ENCODE measurements at places on chromosomes 6 and 20. TPM values are rescaled to one million over a fixed set of nuclear protein-coding genes. Genes with fewer than 3 reads are reported as not detected.

DNA sequence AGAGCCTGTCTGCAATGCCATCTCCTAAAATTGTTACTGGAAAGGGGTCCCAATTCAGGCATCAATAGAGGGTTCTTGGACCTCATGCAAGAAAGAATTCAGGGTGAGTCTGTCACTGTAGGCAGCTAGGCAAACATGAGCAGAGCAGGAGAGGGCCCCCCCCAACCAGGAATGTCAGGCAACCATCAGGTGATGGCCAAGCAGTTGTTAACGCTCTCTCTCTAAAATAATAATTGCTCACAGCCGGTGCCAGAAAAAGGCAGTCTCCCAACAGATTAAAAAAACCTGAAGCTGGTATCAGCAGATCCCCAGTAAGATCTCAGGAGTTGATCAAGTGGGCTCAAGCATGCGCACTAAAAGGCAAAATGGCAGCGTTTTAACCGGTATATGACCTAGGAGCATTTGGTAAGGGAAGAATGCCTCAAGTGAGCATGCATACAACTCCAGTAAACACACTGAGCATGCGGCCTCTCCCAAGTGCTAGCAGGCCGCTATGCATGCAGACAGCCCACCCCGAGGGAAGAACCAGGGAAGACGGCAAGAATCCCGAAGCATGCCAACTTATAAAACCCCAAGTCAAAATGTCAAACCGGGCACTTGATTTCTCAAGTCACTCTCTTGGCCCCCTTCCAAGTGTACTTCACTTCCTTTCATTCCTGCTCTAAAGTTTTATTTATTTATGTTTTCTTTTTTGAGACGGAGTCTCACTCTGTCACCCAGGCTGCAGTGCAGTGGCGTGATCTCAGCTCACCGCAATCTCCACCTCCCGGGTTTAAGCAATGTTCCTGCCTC is 44.0 kb upstream of the RNGTT start:
- peaks cover 5% of the 10 kb centered on the region for H3K4me1 ChIP-seq
- DNase-seq = peak; percentile 59
- peak overlapping the region; percentile 18 for H3K27ac ChIP-seq
- no peaks in the 10 kb centered on the region for H3K36me3 ChIP-seq
- H3K27me3 ChIP-seq = no peaks in the 10 kb centered on the region
- no peak overlapping the region for H3K4me3 ChIP-seq

DNA sequence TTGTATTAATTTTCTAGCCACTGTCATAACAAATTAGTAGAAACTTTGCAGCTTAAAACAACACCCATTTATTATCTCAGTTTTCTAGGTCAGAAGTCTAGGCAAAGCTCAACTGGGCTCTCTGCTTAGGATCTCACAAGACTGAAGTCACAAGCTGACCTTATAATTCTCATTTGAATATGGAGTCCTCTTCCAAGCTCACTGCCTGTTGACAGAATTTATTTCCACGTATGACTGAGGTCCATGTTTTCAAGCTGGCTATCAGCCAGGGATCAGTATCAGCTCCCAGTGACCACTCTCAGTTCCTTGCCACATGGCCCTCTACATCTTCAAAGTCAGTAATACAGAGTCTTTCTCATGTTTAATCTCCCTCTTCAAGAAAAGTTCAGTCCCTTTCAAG is 11.7 kb upstream of the HLA-DQB2 start:
- no peaks in the 10 kb centered on the region for H3K4me1 ChIP-seq
- H3K27ac ChIP-seq = no peak overlapping the region
- H3K4me3 ChIP-seq = no peak overlapping the region
- no peaks in the 10 kb centered on the region for H3K27me3 ChIP-seq
- no peaks in the 10 kb centered on the region for H3K36me3 ChIP-seq
- DNase-seq = no peak

DNA sequence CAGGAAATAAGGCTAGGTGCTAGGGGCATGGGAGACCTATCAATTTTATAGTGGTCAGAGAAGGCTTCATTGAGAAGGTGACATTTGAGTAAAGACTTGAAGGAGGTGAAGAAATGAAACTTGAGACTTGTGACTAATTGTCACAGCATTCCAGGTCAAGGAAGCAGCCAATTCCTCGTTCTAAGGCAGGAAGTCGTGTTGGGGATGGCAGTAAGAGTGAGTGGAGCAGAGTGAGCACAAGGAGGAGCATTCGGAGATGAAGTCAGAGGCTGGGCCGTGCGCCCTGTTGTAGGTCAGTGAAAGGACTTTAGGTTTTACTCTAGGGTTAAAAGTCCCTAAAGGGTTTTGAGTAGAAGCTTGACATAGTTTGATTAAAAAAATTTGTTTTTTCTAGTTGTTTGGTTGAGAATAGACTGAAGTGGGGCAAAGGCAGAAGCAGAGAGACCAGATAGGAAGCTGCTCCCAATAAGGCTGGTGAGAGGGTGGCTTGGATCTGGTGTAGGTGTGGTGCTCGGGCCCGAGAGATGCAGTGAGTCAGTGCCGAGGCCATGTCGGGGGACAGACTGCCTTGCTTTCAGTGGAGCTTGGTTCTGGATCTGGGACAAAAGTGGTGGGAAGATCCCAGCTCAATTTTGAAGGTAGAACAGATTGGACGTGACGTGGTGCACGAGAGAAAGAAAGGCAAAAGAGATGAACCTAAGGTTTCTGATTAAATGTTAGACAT is 2.6 kb upstream of the RSPH3 start:
- H3K36me3 ChIP-seq = no peaks in the 10 kb centered on the region
- H3K4me1 ChIP-seq = peaks cover 8% of the 10 kb centered on the region
- no peak overlapping the region for H3K4me3 ChIP-seq
- H3K27me3 ChIP-seq = no peaks in the 10 kb centered on the region
- H3K27ac ChIP-seq = no peak overlapping the region

The AURKA gene
- total RNA-seq = 2.3 TPM

DNA sequence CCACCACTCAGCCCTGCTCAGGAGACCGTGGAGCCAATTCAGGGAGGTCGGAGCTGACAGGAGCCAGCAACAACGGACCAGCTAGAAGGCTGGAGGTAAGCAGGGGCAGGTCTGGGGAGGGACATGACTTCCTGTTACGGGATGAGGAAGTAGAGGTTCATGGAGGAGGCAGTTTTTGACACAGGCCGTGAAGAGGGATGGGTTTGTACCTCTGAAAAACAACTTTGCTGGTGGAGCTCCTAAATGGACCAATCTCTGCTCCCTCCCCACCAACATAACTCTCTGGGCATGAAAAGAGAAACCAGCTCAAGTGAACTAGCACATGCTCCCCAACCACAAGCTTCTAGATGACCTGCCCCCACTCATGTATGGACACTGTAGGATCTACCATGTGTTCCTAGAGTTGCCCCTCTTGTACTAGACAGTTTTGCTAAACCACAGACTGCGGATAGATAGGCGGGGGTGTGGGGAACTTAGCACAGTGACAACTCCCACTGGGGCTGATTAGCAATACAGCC is 31.4 kb downstream of the RALGAPA2 start:
- no peak overlapping the region for H3K4me3 ChIP-seq
- H3K36me3 ChIP-seq = no peaks in the 10 kb centered on the region
- DNase-seq = peak; percentile 80
- peak overlapping the region; percentile 65 for H3K27ac ChIP-seq

The STMND1 gene
- total RNA-seq = not detected

- DNase-seq = no peak
- no peak overlapping the region for H3K27ac ChIP-seq
- H3K4me3 ChIP-seq = no peak overlapping the region
- H3K36me3 ChIP-seq = no peaks in the 10 kb centered on the region
- no peaks in the 10 kb centered on the region for H3K27me3 ChIP-seq
- H3K4me1 ChIP-seq = no peaks in the 10 kb centered on the region
Measured at GRCh38 chr6:170000071-170000843, 248.8 kb downstream of the ERMARD start.

GRCh38 chr20:16828666-16829305 is 80.6 kb downstream of the OTOR start:
- no peak for DNase-seq
- no peaks in the 10 kb centered on the region for H3K27me3 ChIP-seq
- H3K4me1 ChIP-seq = no peaks in the 10 kb centered on the region
- H3K36me3 ChIP-seq = no peaks in the 10 kb centered on the region

The TMC2 gene
- total RNA-seq = not detected

- H3K27ac ChIP-seq = no peak overlapping the region
- no peaks in the 10 kb centered on the region for H3K36me3 ChIP-seq
- peak; percentile 75 for DNase-seq
- no peaks in the 10 kb centered on the region for H3K4me1 ChIP-seq
Measured at GRCh38 chr6:132279592-132280139, 121.6 kb downstream of the MOXD1 start.

- H3K4me3 ChIP-seq = no peak overlapping the region
- H3K27me3 ChIP-seq = no peaks in the 10 kb centered on the region
- no peak for DNase-seq
- no peak overlapping the region for H3K27ac ChIP-seq
- no peaks in the 10 kb centered on the region for H3K4me1 ChIP-seq
Measured at GRCh38 chr6:10297832-10298231, 117.0 kb downstream of the TFAP2A start.

The PGC gene
- total RNA-seq = not detected

The PABPC1L gene
- total RNA-seq = 26.5 TPM

The EDN1 gene
- total RNA-seq = 5.4 TPM

The ATP9A gene
- 52.5 TPM for total RNA-seq

The PPP1R11 gene
- 41.9 TPM for total RNA-seq

DNA sequence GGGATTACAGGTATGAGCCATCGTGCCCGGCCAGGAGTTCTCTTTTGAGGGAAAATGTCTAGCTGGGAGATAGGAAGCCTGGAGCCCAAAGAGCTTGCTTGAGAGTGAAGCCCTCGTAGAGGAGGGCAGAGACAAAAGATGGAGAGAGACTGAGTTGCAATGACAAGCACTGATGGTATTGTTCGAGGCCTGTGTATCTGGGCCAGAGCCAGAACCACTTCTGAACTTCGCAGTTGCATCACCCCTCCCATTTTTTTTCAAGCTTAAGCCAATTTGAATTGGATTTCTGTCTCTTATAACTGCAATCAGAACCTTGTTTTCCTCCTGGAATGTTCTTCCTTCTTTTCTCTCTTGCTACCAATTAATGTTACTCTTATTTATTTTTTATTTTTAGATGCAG is 83.1 kb downstream of the KCNB1 start:
- H3K4me3 ChIP-seq = no peak overlapping the region
- no peaks in the 10 kb centered on the region for H3K36me3 ChIP-seq
- no peak for DNase-seq
- H3K4me1 ChIP-seq = peaks cover 5% of the 10 kb centered on the region
- peak overlapping the region; percentile 24 for H3K27ac ChIP-seq

DNA sequence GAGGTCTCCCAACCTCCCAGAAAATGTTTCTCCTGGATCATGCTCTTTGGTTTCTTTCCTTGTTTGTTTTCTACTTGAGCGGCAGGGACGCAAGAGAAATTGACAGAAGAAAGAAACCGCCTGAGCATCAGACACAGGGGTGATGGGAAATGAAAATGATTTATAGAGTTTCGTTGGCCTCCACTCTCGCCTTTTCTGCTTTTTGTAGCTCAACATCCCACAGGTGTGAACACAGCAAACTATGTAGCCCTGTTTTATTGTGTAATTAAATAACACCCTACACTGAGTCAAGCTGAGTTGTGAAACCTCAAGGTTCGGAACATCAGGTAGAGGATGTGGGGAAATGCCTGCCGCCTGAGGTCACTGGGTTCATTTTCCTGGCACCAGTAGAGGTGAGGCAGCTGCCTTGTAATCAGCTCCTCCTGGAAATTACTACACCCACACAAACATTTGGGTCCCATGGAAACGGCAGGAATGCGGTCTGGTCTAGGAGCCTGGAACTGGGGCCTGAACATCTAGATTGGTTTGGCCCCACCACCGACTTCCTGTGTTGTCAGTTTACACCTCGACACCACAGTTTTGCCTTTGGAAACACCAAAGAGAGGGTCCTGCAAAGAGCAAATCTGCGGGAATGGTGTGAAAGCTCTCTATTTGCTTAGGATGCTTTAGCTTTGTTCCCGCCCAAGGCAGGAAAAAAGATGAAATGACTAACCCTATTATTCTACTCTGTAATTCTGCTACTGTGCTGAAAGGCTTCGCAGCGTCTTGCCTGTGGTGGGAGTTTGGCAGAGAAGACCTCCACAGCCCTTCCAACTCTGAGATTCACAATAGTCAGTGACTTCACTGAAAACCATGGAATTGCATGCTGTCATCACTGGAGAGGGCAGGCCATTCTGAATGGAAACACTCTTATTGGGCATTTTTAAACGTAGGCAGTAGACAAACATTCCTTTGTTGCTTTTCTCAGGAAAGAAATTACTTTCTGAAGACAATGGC is 53.0 kb downstream of the ADAT2 start:
- no peak overlapping the region for H3K4me3 ChIP-seq
- no peak overlapping the region for H3K27ac ChIP-seq
- H3K36me3 ChIP-seq = no peaks in the 10 kb centered on the region
- peaks cover 6% of the 10 kb centered on the region for H3K4me1 ChIP-seq
- DNase-seq = peak; percentile 19

DNA sequence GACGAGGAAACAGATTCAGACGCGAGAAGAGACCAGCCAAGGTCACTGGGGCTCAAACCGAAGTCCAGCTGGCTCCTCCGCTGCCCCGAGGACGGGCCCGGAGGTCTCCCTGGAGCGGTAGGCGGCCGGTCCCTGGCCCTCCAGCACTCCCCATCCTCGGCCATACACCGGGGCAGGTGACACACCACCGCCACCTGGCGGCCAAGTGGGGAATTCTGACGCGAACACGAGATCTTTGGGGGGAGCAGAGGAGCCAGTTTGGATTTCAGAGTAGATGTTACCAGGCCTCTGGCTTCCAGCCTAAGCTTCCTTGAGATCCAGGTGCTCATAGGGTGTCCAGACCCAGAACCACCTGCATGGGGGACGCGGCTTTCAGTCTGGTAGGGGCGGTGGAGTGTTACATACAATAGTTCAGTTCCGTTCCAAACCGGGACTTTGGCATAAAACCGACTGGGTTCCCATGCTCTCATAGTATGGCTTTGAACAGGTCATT is 16.1 kb downstream of the BPIFB1 start:
- H3K27ac ChIP-seq = no peak overlapping the region
- peak; percentile 68 for DNase-seq
- H3K36me3 ChIP-seq = no peaks in the 10 kb centered on the region
- H3K27me3 ChIP-seq = no peaks in the 10 kb centered on the region
- peaks cover 5% of the 10 kb centered on the region for H3K4me1 ChIP-seq

The ULBP3 gene
- 17.9 TPM for total RNA-seq

DNA sequence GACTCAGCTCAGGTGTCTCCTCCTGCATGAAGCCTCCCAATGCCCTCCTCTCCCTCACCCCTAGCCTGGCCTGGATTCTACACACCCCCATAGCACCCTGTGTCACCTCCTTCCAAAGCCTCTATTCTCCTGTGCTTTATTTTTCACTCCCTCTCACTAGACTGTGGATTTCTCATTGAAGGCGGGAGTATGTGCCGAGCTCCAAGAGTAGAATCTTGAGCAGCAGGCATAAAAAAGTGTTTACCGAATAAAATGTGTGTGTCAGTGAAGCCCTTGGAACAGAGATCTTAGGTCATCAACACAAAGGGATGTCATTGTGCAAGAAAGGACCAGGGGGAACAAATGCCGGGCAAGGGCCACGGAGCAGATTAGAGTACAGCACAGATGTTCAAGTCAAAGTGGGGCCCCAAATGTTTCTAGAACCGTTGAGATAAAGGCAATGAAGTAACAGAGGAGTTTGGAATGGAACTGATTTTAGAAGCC is 106.1 kb upstream of the TMEM170B start:
- H3K36me3 ChIP-seq = no peaks in the 10 kb centered on the region
- DNase-seq = no peak
- no peak overlapping the region for H3K27ac ChIP-seq
- no peak overlapping the region for H3K4me3 ChIP-seq
- no peaks in the 10 kb centered on the region for H3K27me3 ChIP-seq

The NTSR1 gene
- total RNA-seq = not detected

The WFDC5 gene
- not detected for total RNA-seq

All from thyroid gland (tissue), 4 donors.